ENCODE measurements at places on chromosomes 2 and 18.

- DNase-seq: no peak
These were observed 2.8 kb downstream of the INSIG2 start for GRCh38 chr2:118091140-118091478.

- no peak for DNase-seq
These were observed 50.7 kb downstream of the ODC1 start for GRCh38 chr2:10397297-10397875.

- DNase-seq: no peak
These were observed 89.2 kb downstream of the DOCK10 start for GRCh38 chr2:224952936-224953657.

- DNase-seq: peak; percentile 26
These were observed 185.2 kb upstream of the LRRTM1 start for GRCh38 chr2:80489717-80490116.

GRCh38 chr2:19488009-19488691 lies 129.7 kb upstream of the OSR1 start:
- DNase-seq: peak; percentile 78
